Breast epithelium (tissue), 4 donors: ENCODE measurements at places on chromosomes 6 and 20. TPM values are rescaled to one million over a fixed set of nuclear protein-coding genes. Genes with fewer than 3 reads are reported as not detected.

The ERVFRD-1 gene
- total RNA-seq = not detected

The OOEP gene
- 0.33 TPM for total RNA-seq

DNA sequence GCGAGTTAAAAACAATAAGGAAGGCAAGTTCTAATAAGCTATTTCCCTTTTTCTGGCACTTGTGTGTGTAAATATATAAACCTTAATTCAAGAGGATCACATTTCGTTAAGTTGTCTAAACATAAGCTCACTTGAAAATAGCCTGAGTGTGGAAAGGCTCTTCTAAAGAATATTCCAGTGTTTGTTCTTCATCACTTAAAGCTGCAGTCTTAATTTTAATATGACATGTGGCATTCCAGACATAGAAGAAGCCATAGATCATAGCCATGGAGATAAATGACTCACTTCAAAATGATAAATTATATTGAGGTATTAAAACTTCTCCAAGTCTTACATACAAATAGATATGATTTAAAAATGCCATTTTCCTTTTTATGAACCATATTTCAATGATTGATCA lies 42.1 kb downstream of the IYD start:
- DNase-seq = no peak

DNA sequence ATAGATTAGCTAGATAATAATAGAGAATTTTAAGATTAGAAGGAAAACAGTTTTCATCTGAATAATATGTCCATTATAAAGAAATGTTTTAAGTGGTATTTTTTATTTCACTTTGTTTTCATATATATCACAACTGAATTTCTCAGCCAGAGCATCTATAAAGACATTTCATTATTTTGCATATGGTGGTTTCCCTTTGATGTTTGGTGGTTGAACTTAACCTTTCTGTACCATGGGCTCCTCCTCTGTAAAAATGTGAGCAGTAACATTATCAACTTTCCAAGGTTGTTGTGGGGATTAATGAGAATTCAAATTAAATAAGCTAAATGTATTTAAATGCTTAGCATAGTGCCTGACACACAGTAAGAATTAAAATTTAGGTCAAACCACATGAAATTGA lies 119.8 kb upstream of the QKI start:
- no peak for DNase-seq

The MLIP gene
- total RNA-seq = 0.44 TPM

DNA sequence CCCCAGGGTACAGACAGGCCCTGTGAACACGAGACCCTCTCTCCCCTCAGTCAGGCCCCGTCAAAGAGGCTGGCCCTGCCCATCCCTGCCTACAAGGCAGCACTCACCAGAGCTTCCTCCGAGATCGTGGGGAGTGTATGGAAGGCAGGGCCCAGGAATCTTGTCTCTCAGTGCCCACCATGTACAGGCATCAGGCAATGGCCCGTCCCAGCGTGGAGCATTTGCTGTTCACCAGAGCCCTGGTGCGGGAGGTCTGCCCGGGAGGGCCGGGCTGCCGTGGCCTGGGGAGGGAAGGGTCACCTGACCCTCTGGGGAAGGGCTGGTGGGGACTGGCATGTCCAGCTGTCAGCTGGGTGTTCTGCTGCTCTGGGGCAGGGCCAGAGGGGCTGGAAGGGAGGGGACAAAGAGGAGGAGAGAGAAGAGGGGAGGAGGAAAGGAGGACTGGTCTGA lies at the start of gene IP6K3:
IP6K3 (minus strand) TSS at position 255 of the 450 bp plus-strand sequence. CDS start 11,429 bp downstream, outside the sequence.
- no peak for DNase-seq

DNA sequence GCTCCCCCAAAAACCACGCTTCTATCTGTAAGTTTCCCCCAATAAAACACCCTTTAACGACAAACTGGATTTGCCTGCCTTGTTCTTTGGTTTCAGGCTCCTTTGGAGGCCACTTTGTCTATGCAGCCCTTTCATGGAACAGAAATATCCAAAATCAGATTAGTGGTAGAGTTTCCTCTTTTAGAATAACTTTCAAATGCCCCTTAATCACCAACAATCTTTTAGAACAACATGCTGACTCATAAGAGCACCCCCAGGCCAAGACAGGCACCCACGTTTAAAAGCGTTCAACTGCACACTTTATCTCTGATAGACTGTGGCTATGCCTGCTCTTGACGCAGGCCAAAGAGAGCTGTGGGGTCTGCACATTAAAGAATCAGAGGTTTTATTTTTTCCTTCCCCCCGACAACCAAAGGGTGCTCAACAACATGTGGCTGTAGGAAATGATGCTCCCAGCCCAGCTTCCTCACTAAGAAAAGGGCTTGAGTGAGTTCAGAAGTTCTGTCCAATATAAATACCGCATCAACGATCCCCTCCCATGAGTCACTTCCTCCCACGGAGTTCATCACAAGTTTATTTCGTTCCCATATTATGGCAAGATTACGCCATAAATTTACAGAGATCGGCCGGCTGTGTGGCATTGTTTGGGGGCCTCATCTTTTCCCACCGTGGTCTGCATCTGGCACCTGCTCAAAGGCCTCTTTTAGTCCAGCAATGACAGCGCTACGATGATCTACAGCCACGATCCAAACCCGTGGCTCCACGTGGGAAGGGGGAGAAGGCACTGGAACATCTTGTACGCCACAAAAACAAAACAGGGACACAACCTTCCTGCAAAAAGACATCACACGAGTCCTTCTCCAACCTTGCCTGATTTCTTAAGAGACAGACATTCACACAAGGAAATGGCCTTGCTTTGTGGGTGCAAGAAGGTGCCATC lies 88.8 kb upstream of the NFATC2 start:
- DNase-seq = peak; percentile 80

DNA sequence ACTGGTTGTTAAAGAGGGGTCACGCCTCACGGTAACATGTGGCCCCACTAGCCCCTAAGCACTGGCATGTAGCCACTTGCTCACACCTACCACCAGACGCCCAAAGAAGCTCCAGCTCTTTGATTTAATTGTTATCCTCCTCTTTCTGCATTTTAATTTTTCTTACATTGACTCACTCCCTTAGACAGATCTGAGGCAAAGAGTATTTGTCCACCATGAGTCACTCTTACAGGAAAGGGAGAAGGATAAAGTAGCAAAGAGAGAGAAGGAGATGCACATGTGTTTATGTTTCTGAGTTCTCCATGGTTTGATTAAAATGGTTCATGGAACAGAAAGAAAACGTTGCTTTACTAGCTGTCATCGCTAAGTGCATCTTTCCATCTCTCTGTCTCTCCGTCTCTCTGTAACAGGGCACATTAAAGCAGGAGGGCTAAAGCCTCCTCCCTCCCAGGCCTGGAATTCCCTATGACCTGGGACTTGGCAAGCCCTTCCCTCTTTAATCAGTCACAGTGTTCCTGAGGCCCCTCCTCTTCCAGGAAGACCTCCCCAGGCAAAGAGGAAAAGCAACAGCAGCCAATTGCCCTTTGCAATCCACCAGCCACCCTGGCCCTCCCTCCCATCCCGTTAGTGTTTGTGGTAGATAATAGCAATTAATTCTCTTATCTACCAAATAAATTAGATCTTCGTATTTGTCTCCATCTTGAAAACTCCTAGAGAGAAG lies 112.8 kb upstream of the TSHZ2 start:
- no peak for DNase-seq

The PI16 gene
- 14.9 TPM for total RNA-seq

The CFB gene
- total RNA-seq = 177 TPM

The LY6G5C gene
- 0.64 TPM for total RNA-seq

- DNase-seq = no peak
These were observed 327.2 kb downstream of the HTR1B start for GRCh38 chr6:77136086-77136485.

The HEY2 gene
- total RNA-seq = 2.4 TPM

DNA sequence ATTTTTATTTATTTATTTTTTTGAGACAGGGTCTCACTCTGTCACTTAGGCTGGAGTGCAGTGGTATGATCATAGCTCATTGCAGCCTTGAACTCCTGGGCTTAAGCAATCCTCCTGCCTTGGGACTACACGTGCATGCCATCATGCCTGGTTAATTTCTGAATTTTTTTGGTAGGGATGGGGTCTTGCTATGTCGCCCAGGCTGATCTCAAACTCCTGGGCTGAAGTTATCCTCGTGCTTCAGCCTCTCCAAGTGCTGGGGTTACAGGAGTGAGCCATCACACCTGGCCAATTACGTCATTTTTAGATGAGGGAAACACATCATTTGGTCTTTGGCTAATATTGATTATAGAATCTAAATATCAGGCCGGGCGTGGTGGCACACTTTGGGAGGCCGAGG lies 32.1 kb downstream of the SOX4 start:
- DNase-seq = no peak

- DNase-seq = no peak
These were observed 283.7 kb downstream of the CD83 start for GRCh38 chr6:14401246-14401645.

GRCh38 chr6:10557913-10558312 lies 36.8 kb downstream of the GCNT2 start:
- DNase-seq = no peak

DNA sequence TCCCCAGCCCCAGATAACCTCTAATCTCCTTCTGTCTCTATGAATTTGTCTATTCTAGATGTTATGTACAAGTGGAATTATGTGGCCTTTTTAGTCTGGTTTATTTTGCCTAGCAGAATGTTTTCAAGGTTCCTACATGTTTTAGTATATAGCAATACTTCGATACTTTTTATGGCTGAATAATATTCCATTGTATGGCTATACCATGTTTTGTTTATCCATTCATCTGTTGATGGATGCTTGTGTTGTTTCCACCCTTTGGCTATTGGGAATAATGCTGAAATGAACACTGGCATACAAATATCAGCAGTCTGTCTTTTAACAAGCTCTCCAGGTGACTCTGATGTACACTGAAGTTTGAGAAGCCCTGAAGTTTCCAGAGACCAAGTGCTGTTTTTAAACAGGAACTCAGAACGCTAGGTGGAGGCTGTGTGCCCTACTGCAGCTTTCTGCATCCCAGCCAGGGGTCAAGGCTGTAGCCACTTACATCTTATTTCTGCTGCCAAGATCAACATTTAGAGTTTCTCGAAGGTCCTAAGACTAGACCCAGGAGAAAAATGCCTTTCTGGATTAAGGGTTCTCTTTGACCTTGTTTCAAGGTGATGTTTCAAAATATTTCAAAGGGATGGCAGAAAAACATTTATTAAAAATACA lies 123.0 kb downstream of the SOBP start:
- DNase-seq = no peak

DNA sequence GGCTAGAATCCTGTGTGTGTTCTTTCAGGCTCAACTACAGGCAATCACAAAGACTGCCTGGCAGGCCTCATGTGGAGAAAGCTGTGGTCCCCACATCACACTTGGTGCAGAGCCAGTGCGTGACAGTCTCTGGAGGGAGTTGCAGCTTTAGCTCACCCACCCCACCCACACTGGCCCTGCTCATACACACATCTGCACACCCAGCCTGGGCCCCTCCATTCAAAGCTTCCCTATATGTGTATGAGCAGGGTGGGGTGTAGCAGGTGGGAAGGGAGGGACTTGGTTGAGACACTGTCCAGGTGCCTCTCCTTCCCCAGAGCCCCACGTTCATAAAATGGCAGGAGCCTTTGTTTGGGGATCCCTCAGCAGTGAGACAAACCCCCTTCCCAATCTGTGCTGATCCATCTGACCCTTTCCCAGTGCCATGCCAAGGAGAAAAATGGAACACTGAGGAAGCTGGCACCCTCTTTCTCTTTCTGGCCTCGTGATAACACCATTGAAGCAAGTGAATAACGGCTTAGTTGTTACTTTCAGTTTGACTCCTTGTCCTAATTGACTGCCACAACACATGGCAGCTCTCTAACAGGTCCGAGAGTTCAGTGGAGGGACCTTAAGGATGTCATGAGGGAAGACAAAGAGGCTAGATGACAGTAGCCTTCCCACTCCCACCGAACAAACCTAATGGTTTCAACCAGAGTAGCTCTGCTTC lies 53.8 kb upstream of the NRSN1 start:
- DNase-seq = no peak

The SLC17A9 gene
- 2.2 TPM for total RNA-seq

The HSPA1A gene
- 202 TPM for total RNA-seq

The GNRH2 gene
- total RNA-seq = not detected

GRCh38 chr6:145485288-145485687 lies 250.0 kb downstream of the EPM2A start:
- no peak for DNase-seq

The GNAS gene
- total RNA-seq = 570 TPM

GRCh38 chr20:36997121-36997520 lies 45.6 kb upstream of the SAMHD1 start:
- no peak for DNase-seq

DNA sequence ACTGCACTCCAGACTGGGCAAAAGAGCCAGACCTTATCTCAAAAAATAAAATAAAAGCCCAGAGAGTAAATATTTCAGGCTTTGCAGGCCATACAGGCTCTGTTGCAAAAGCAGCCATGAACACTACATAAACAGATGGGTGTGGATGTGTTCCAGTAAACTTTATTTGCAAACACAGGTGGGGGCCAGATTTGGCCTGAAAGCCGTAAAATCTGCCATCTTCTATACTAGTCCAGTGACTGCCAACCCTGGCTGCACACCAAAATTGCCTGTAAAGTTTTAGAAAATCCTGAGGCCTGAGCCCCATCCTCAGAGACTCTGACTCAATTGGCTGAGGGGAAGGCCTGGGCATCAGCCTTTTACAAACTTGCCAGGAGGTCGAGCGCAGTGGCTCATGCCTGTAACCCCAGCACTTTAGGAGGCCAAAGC lies 103.6 kb downstream of the ZMYND8 start:
- DNase-seq = no peak

- no peak for DNase-seq
These were observed 33.7 kb upstream of the ME1 start for GRCh38 chr6:83464381-83465140.

The PAK5 gene
- total RNA-seq = 0.66 TPM

DNA sequence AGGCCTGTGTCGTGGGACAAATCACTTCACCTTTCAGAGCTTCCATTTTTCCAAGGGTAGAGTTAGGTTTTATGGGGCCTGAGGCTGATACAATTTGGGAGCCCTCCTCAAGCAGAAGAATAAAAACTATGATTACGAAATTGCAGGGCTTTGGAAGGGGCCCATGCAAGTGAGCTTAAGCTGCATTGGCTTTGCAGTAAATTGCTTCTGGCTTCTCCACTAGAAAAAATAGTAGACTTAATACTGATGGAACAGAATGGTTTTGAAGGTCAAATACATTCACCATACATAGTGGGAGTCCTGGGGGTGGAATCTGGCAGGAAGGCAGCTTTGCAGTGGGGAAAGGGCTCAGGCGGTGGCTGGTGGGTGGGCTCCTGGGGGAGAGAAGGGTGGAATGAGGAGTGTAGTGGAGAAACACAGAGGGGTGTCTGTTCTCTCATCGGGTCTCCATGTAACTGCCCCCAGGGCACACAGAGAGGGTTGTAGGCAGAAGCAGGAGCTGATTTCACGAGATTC lies 55.9 kb upstream of the RNF24 start:
- DNase-seq = no peak

- no peak for DNase-seq
These were observed 291.4 kb downstream of the CENPW start for GRCh38 chr6:126631363-126631762.

DNA sequence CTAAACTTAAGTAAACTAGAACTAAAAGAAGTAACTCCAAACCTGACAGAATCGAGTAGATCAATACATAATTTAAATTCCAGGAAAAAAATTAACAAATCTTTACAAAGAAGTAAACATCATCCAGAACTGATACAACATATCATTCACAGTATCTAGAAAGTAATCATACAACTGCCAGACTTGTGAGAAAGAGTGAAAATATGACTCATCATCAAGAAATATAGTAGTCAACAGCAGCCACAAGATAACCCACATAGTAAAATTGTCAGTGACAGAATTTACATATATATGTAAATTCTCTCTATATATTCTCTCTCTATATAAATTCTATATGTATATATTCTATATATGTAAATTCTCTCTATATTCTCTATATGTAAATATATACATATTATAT lies 242.8 kb upstream of the RGS17 start:
- no peak for DNase-seq

The NKAPL gene
- total RNA-seq = 1.6 TPM

The TNXB gene
- 89.8 TPM for total RNA-seq

GRCh38 chr6:67467341-67467740 lies 1167.7 kb upstream of the ADGRB3 start:
- no peak for DNase-seq
